ENCODE measurements at places on chromosomes 5 and 9. TPM values are rescaled to one million over a fixed set of nuclear protein-coding genes. Genes with fewer than 3 reads are reported as not detected.

Gene CCDC180
- total RNA-seq: 8.2 TPM

GRCh38 chr5:74725331-74725730 lies 40.3 kb downstream of the HEXB start:
- no peak overlapping the region for H3K27ac ChIP-seq
- H3K4me1 ChIP-seq: no peaks in the 10 kb centered on the region
- no peaks in the 10 kb centered on the region for H3K27me3 ChIP-seq

DNA sequence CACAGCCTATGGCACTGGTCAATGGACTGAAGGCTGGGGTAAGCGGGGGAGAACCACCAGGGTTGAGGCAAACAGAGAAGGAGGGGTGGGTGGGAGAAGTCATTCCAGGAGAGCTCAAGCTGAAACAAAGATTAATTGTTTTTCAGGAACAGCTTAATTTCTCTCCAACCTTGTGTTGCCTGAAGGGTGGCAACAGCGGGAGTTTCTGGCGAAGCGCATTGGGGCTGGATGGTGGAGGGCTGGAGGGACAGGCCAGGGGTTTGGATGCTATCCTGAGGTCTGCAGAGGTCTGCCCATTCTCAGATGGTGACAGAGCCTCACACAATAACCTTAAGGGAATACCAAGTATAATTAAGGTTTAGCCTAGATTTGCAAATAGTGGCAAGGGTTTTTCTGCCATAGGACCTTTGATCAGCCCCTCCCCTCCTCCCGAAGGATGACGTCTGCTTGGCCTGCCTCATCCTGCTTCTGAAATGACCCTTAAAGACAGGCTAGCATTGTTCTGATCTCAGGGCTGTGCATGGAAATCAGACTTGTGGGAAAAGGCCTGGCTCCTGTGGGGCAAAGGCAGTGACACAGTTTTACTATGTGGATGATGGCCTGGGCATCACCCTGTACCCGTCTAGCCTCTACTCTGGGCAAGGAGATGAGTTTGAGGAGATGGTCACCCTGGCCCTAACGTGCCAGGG lies 32.7 kb downstream of the PSD2 start:
- no peaks in the 10 kb centered on the region for H3K36me3 ChIP-seq
- no peak overlapping the region for H3K4me3 ChIP-seq
- no peak overlapping the region for H3K27ac ChIP-seq
- no peak for DNase-seq
- H3K27me3 ChIP-seq: no peaks in the 10 kb centered on the region
- no peaks in the 10 kb centered on the region for H3K4me1 ChIP-seq

- H3K27me3 ChIP-seq: no peaks in the 10 kb centered on the region
- H3K4me1 ChIP-seq: no peaks in the 10 kb centered on the region
- no peak overlapping the region for H3K27ac ChIP-seq
- H3K36me3 ChIP-seq: no peaks in the 10 kb centered on the region
Observed at GRCh38 chr5:118176146-118176545, 812.2 kb downstream of the DTWD2 start.

DNA sequence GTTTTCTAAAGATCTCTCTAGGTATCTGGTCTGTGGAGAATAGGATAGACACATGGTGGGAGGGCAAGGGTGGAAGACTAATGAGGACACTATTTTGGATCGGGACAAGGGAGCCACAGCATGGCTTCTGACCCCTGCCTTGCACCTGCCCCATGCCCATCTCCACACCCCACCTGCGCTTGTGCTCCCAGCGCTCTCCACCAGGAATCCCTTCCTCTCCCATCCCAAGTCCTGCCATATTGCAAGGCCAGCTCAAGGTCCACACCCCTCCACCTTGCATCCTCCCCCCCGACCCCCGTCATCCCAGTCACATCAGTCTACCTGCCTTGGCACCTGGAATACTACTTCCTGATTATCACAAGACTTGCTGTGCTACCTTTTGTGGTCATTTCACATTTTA lies 44.2 kb upstream of the RETREG1 start:
- H3K27ac ChIP-seq: no peak overlapping the region
- no peak overlapping the region for H3K4me3 ChIP-seq
- no peak for DNase-seq
- H3K36me3 ChIP-seq: peaks cover 21% of the 10 kb centered on the region
- H3K4me1 ChIP-seq: no peaks in the 10 kb centered on the region
- H3K27me3 ChIP-seq: no peaks in the 10 kb centered on the region

GRCh38 chr5:22391956-22392355 lies 461.2 kb downstream of the CDH12 start:
- no peaks in the 10 kb centered on the region for H3K27me3 ChIP-seq
- no peaks in the 10 kb centered on the region for H3K4me1 ChIP-seq
- H3K27ac ChIP-seq: no peak overlapping the region
- no peak overlapping the region for H3K4me3 ChIP-seq
- DNase-seq: no peak
- H3K36me3 ChIP-seq: no peaks in the 10 kb centered on the region

GRCh38 chr9:26346942-26347477 lies 545.6 kb downstream of the CAAP1 start:
- H3K36me3 ChIP-seq: no peaks in the 10 kb centered on the region
- no peaks in the 10 kb centered on the region for H3K4me1 ChIP-seq
- H3K27ac ChIP-seq: no peak overlapping the region
- no peak for DNase-seq
- no peaks in the 10 kb centered on the region for H3K27me3 ChIP-seq
- H3K4me3 ChIP-seq: no peak overlapping the region

Gene CDH12
- not detected for total RNA-seq

DNA sequence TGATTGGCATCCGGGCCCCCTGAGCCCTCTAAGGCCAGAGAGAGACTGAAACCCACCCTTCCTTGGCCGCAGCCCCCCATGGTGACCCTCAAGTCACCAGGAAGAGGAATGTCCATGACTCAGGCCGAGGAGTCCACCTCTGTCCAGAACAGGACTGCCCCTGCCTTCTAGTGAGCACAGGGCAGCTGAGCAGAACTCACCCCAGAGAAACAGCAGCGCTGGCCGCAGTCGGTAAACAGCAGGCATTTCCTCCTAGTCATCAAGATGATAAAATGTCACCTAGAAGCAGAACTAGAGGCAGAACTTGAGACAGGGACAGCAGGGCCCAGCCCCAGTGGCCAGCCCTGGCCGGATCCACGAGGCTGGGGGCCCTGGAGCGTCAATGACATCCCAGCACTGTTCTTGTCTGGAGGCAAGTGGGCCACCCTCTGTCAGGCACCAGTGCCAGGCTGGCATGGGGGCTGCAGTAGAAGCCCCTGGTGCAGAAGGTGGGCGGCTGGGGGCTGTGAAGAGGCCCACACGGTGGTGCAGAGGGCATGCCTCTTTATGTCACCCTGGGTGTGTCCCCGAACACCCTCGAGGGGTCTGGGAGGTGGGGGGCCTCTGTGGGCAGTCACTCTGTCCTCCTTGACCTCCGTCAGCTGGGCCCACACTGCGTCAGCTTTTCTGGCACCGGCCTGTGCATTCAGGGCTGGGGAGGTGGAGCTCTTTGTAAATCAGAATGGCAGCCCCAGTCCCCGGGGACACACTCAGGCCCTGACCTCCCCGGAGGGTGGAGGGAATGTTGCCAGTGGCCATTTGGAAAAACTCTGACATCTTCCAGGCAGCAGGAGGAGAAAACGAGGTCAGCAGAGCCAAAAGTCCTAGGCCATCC lies 83.0 kb downstream of the NTNG2 start:
- DNase-seq: no peak
- H3K36me3 ChIP-seq: no peaks in the 10 kb centered on the region
- peaks cover 20% of the 10 kb centered on the region for H3K27me3 ChIP-seq
- H3K4me1 ChIP-seq: peaks cover 2% of the 10 kb centered on the region

GRCh38 chr5:11857391-11857790 lies 46.9 kb downstream of the CTNND2 start:
- no peaks in the 10 kb centered on the region for H3K27me3 ChIP-seq
- H3K4me1 ChIP-seq: no peaks in the 10 kb centered on the region
- H3K4me3 ChIP-seq: no peak overlapping the region

- H3K4me1 ChIP-seq: no peaks in the 10 kb centered on the region
- no peak for DNase-seq
- no peak overlapping the region for H3K4me3 ChIP-seq
- no peaks in the 10 kb centered on the region for H3K36me3 ChIP-seq
Observed at GRCh38 chr5:174618589-174618988, 105.8 kb upstream of the MSX2 start.

- H3K4me1 ChIP-seq: no peaks in the 10 kb centered on the region
- no peak overlapping the region for H3K27ac ChIP-seq
- no peaks in the 10 kb centered on the region for H3K27me3 ChIP-seq
- no peak overlapping the region for H3K4me3 ChIP-seq
Observed at GRCh38 chr5:147659166-147659929, 123.2 kb downstream of the JAKMIP2 start.

- H3K27ac ChIP-seq: no peak overlapping the region
- DNase-seq: peak; percentile 31
- no peaks in the 10 kb centered on the region for H3K4me1 ChIP-seq
- no peaks in the 10 kb centered on the region for H3K27me3 ChIP-seq
Observed at GRCh38 chr9:109192732-109193361, 25.8 kb upstream of the FRRS1L start.

DNA sequence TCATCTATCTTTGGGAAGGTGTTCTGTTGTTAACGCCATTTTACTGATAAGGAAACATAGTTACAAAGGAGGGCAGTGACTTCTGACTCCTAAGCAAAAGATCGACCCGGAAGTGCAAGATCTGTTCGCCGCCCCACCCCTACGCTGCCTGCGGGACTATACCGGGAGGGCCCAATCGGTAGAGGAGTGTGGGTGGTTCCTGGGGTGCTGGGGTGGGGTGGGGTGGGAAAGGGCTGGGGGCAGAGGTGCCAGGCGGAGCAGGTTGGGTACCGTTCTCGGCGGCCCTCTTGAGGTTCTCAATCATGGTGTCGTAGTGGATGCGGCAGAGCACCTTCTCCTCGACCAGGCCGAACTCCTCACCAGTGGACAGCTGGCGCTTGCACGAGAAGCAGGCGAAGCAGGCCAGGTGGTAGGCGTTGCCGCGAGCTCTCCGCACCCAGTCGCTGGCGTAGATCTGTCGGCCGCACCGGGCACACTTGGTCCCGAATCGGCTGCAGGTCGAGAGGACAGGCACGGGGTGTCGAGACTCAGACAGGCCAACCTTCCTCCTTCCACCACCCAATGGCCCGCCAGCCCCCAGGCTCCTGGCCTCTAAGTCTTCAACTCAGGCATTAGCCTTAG lies 11.8 kb downstream of the LHX6 start:
- H3K4me1 ChIP-seq: peaks cover 5% of the 10 kb centered on the region
- H3K4me3 ChIP-seq: peak overlapping the region; percentile 24
- H3K36me3 ChIP-seq: no peaks in the 10 kb centered on the region
- H3K27ac ChIP-seq: no peak overlapping the region

DNA sequence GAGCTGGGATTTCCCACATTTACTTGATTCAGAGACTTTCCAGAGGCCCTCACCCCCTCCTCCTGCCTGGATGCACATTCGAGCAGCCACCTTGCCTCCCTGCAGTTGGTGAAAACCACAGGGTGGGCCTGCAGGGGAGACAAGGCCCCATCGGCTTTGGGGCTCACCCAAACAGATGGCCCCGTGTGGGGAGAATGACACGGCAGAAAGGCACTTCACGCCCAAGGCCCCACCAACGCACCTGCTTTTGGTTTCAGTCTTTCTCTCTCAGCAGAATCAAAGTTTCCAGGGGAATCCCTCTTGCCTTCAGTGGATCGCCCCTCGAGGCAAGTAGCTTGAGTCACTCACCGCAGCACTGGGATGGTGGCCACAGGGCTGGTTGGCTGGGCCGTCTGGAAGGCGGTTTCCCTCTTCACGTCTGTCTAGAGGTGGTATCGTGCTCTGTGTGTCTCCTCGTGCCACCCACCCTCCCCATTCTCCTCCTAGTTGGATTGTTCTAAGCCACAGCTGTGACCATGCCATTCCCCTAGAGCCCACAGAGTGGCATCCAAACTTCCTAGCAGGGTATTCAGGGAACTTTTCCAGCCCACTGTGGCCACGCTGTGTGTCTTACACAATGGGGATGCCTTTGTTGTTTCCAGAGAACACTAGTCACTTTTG lies 31.8 kb downstream of the SEC61B start:
- no peaks in the 10 kb centered on the region for H3K27me3 ChIP-seq
- no peak for DNase-seq
- H3K4me1 ChIP-seq: no peaks in the 10 kb centered on the region
- H3K4me3 ChIP-seq: no peak overlapping the region
- no peaks in the 10 kb centered on the region for H3K36me3 ChIP-seq

GRCh38 chr5:9712506-9712905 lies 82.4 kb upstream of the TAS2R1 start:
- DNase-seq: no peak
- no peak overlapping the region for H3K4me3 ChIP-seq

- no peak overlapping the region for H3K4me3 ChIP-seq
- DNase-seq: no peak
- no peak overlapping the region for H3K27ac ChIP-seq
- no peaks in the 10 kb centered on the region for H3K27me3 ChIP-seq
- H3K4me1 ChIP-seq: peaks cover 3% of the 10 kb centered on the region
Observed at GRCh38 chr5:102800427-102800826, 45.3 kb downstream of the PAM start.

Gene PCDHB3
- 3.4 TPM for total RNA-seq

Gene RNF38
- total RNA-seq: 60.9 TPM

- DNase-seq: no peak
- H3K27ac ChIP-seq: no peak overlapping the region
- H3K4me3 ChIP-seq: no peak overlapping the region
- H3K4me1 ChIP-seq: no peaks in the 10 kb centered on the region
Observed at GRCh38 chr5:158899792-158900191, 199.9 kb downstream of the EBF1 start.

GRCh38 chr9:107739601-107740082 lies 250.1 kb upstream of the KLF4 start:
- no peaks in the 10 kb centered on the region for H3K36me3 ChIP-seq
- DNase-seq: peak; percentile 44
- no peaks in the 10 kb centered on the region for H3K4me1 ChIP-seq
- H3K27me3 ChIP-seq: no peaks in the 10 kb centered on the region
- H3K27ac ChIP-seq: no peak overlapping the region

Gene KCNIP1
- total RNA-seq: 0.52 TPM

- H3K4me3 ChIP-seq: no peak overlapping the region
- no peak overlapping the region for H3K27ac ChIP-seq
- H3K27me3 ChIP-seq: no peaks in the 10 kb centered on the region
- H3K4me1 ChIP-seq: peaks cover 3% of the 10 kb centered on the region
Observed at GRCh38 chr9:85158512-85158911, 489.0 kb downstream of the NTRK2 start.

- H3K4me1 ChIP-seq: no peaks in the 10 kb centered on the region
- no peaks in the 10 kb centered on the region for H3K27me3 ChIP-seq
- H3K4me3 ChIP-seq: no peak overlapping the region
- no peaks in the 10 kb centered on the region for H3K36me3 ChIP-seq
- H3K27ac ChIP-seq: no peak overlapping the region
Observed at GRCh38 chr5:164002214-164002613, 496.8 kb downstream of the MAT2B start.

All from H1 (cell line).